ENCODE measurements at places on chromosomes 12 and 14.

GRCh38 chr12:48779869-48780268 is 9.0 kb downstream of the ADCY6 start:
- peak; percentile 29 for DNase-seq

DNA sequence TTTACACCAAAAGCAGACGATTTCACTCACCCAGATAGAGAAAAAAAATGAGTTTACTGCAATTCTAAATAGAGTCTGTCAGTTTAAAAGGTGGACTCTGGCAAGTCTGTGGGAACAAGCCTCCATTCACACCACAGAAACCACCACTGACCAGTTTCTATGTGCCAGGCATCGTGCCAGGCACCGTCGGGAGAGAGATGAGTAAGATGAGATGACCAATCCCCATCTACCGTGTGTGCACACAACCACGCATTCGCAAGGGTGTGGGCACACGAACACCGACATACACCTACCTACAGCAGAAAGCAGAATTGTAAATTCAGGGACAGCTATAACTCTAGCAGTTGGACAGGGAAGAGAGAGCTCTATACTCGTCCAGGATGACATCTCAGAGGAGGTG is 58.3 kb downstream of the PRIMA1 start:
- DNase-seq, result no peak

DNA sequence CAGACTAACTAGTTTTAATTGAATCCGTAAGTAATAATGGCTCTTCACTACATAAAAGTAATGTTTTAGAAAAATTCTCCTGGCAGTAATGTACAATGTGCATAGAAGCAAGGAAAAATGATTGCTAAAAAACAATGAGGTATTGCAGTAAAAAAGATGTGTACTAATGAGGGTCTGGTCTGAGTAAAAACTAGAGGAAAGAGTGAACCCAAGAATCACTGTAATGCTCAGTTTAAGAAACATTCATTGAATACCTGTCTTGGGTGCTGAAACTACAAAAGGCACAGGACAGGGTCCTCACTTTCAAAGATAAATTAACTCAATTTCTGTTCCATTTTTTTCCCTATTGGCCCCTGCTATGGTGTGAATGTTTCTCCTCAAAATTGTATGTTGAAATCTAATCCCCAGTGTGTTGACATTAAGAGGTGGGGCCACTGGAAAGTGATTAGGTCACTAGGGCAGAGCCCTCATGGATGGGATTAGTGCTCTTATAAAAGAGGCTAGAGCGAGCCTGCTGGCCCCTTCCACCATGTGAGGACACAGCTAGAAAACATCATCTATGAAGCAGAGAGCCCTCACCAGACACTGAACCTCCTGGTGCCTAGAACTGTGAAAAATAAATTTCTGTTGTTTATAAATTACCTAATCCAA is 51.6 kb downstream of the RPS6KA5 start:
- DNase-seq, result no peak

GRCh38 chr12:22287101-22287500 is 47.4 kb downstream of the ST8SIA1 start:
- DNase-seq, result no peak
